ENCODE measurements at places on chromosomes 3 and 15.

- DNase-seq: no peak
Observed at GRCh38 chr3:30407651-30408050, 198.8 kb upstream of the TGFBR2 start.

- DNase-seq: no peak
Observed at GRCh38 chr15:86349565-86349964, 269.9 kb downstream of the AGBL1 start.

DNA sequence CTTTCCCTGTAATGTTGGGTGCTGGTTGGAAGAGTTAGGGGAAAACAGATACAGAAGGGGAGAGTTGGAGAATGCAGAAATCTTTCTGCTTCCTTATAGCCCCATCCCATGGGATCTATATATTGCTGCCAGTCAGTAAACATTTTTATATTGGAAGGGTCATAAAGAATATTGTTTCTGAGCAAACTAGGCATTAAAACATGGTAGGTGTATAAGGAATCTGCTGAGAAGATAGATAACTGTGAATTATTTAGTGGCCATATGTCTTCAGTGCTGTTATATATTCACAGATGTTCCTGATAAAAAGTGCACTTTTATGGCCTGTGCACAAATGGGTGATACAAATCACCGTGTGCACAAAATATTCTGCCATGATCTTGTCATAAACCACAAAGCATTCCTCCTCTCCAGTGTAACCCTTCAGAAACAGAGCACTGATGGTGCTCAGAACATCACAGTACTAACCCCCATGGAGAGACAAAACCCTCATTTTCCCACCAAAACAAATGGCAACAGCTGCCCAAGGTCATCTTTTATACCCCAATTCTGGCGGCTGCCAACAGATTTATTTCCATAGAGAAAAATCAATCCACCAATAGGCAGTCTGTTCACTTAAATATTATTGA, 269.3 kb downstream of the SLC9A9 start:
- DNase-seq: no peak

DNA sequence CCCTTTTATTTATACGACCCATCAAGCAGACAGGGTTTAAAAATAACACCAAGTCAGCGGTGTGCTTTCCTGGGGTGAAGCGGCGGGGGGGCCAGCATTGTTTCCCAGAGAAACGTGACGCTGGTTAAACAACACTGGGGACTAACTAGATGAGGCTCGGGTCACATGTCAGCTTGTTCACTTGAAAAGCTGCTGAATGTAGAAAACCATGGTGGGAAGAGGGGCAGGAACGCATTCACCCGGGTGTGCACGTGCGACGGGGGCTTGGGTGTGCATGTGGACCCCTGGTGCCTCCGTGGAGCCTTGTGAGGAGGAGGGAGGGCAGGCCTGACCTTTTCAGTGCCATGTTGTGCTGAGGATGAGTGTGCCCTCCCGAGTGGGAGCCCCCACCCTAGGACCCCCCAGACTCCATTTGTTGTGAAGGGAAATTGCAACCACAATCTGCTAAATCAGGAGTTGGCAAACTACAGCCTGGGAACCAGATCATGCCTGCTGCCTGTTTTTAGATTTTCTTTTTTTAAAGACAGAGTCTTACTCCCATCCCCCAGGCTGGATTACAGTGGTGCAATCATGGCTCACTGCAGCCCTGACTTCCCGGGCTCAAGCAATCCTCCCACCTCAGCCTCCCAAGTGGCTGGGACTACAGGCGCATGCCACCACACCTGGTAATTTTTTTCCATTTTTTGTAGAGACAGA, 70.4 kb upstream of the CMTM7 start:
- DNase-seq: no peak

DNA sequence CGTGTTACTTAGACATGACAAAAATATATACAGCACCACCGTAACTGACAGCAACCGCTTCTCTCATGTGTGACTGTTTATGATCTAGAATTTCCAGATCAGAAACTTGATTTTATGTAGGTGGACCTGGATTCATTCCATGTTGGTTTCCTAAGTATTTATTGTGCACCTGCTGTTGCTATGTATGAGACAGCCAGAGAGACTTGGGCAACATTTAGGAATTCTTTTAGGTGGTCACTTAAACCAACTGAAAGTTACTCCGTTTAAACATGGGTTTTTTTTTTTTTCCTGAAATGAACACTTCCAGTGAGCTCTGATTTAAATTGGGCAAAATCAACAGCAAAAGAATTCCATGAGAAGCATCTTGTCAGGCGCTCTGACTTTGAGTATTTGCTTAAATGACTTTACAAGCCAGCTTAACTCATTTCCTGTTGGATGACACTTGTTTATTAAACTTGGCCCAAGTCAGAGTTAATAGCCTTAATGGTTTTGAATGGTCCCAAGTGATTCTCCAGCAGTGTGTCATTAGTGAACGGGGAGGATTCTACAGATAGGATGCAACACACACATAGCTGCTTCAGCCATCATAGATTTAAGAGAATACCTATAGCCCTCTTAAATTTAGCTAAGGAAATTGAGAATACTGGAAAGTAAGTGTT, 31.8 kb downstream of the MITF start:
- DNase-seq: no peak

DNA sequence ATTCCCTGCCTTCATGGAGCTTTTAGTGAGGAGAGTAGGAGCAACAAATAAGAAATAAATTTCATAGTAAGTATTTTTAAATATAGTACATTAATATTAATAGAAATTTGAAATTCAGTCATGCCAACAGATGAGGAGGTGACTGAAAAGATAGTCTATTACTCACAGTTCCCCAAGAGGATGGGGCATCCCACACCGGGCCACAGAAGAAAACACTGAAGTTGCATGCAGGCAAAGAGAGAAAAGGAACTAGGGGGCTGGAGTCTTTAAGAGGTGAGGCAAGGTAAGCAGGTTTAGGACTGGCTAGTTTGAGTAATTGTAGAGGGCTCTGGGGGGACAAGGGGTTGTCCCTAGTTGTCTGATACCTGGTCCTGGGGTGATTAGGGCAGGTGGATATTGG, 120.1 kb upstream of the UMPS start:
- no peak for DNase-seq

All from globus pallidus (tissue), 1 donor.